ENCODE measurements at places on chromosomes 2 and 18. TPM values are rescaled to one million over a fixed set of nuclear protein-coding genes. Genes with fewer than 3 reads are reported as not detected.
A peak's percentile ranks its signal among the peaks of the same experiment; 100 is the strongest.

GRCh38 chr2:26033270-26033817, 540 bp upstream of the RAB10 start:
- peaks cover 8% of the 10 kb centered on the region for H3K4me1 ChIP-seq
- peak overlapping the region; percentile 96 for H3K4me3 ChIP-seq
- H3K36me3 ChIP-seq = no peaks in the 10 kb centered on the region
- peak; percentile 94 for DNase-seq
- H3K27me3 ChIP-seq = no peaks in the 10 kb centered on the region
- H3K27ac ChIP-seq = peak overlapping the region; percentile 92

GRCh38 chr18:64562651-64563050, 413.8 kb upstream of the LINC00305 start:
- no peaks in the 10 kb centered on the region for H3K27me3 ChIP-seq
- H3K36me3 ChIP-seq = no peaks in the 10 kb centered on the region
- H3K4me3 ChIP-seq = no peak overlapping the region
- H3K4me1 ChIP-seq = no peaks in the 10 kb centered on the region

DNA sequence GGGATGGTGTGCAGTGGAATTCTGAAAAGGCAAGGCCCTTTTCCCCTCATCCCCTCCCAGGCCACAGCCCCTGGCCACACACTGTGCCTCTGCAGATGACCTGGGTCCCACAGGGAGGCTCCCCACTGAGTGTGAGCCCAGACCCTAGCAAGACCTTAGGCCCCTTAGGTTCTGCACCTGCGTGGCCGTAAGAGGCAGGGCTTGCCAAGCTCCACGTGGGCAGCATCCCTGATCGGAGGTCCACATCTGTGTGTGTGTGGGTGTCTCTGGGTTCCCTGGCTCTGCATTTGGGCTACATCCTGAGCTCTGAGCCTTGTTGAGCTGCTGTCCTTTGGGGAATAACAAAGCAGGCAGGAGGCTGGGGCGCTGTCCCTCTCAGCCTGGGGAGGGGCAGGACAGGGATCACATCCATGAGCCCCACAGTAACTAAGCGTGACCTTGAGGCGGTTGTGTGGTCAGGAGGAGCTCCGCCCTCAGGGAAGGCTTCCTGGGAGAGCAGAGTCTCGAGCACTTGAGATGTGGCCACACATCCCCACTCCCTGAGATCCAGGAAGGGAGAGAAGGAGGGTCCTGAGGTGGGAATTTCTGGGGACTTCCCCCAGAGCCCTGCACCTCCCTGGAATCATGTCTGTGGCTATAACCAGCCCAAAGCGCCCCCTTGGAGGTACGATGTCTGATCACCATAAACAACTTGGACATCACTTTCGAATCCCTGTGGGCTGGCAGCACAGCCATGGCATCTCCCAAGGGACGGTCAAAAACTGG, 84.8 kb downstream of the STPG4 start:
- no peak for DNase-seq
- H3K27me3 ChIP-seq = no peaks in the 10 kb centered on the region
- peaks cover 12% of the 10 kb centered on the region for H3K4me1 ChIP-seq

- H3K27me3 ChIP-seq = no peaks in the 10 kb centered on the region
- no peak overlapping the region for H3K27ac ChIP-seq
- no peak overlapping the region for H3K4me3 ChIP-seq
- H3K4me1 ChIP-seq = no peaks in the 10 kb centered on the region
These were observed 6.9 kb downstream of the ANKRD53 start for GRCh38 chr2:70985283-70985688.

DNA sequence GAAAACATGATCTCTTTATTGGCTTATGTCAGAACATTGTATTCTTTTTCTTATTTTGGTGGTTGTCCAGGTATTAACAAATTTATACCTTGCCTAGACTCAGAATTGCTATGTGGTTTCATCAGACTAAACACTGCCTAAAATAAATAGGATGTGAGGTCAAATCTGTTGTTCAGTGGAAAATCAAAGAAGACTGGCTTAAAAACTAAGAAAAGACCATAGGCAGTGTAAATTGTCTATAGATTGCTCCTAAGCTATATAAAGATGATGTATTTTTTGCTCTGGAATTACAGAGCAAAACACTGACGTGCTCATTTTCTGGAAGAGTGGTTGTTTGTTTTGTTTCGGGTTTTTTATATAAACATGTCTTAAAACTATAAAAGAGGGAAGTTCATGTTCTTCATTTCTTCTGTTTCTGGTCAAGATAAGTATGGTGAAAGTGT, 266.0 kb downstream of the ALPK2 start:
- H3K27ac ChIP-seq = no peak overlapping the region
- H3K27me3 ChIP-seq = no peaks in the 10 kb centered on the region
- no peak overlapping the region for H3K4me3 ChIP-seq
- no peaks in the 10 kb centered on the region for H3K4me1 ChIP-seq

NCKAP5 gene
- 0.43 TPM for total RNA-seq

CHAC2 gene
- 4.5 TPM for total RNA-seq

RAB6C gene
- total RNA-seq = not detected
